D721Med (cell line): ENCODE measurements at places on chromosomes 6 and 20.

DNA sequence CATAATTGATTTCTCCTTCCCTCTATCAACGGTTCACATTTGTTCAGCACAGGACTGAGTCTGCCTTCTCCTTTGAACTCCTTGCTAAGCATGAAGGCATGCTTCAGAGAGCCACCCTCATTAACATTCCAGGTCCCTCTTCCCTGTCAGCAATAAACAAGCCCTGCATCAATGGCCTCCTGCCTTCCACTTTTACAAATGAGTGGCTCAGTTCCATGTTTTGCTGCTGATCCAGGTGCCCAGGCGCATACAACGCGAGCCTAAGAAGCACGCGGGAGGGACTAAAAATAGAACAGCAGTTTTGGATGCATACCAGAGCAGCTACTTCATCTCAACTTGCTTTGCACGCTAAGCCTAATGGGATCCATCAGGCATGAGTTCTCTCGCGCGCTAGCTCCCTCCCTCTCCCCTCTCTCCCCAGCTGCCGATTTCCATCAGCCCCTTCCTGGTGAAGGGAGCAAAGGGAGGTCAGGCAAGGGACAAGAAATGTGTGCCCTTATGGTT is 53.4 kb downstream of the TRAF3IP2 start:
- DNase-seq = no peak

GRCh38 chr6:46243754-46244153 is 73.0 kb upstream of the ENPP5 start:
- DNase-seq = no peak

DNA sequence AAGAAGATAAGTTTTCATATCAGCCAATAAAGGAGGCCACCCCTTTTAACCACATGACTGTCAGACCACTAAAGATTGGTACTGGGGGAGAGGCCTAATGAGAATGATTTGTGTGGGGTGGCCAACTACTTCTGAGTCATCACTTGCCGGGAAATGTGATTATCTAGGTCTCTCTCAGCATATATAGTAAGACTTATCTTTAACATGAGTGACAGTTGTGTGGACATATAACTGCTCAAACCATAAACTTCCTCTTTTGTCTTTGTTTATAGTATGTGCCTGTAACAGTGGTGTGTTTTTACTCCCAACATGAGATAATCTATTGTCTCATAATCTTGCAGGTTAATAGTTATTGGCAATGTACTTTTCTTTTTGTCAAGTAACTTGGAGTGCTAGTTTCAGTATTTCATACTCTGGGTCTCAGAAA is 312.4 kb downstream of the CDKAL1 start:
- DNase-seq = no peak

DNA sequence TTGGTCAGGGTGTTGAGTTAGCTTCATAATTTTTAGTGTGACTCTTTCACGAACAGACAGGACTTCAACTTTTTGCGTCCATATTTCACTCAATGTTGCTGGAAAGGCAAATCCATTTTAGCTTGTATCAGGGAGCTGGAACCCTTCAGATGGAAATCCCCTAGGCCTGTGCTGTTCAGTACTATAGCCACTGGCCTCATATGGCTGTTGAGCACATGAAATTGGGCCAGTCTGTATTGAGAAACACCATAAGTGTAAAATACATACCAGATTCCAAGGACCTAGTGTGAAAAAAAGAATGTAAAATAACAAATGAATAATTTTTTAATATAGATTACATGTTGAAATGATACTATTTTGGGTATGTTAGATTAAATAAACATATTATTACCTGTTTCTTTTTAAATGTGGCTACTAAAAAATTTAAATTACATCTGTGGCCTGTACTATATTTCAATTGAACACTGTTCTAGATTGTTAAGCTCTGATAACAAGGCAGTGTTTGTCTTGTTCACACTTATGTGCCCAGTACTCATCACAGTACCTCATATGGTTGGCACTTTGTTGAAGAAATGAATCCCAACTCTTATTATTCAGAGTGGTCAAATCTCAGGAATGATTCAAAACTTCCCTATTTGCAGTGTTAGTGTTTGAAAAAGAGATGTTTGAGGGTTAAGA is 34.3 kb downstream of the CTNNBL1 start:
- no peak for DNase-seq

GRCh38 chr20:14113416-14113815 is 118.1 kb downstream of the MACROD2 start:
- DNase-seq = no peak

GRCh38 chr6:170086639-170087420 is 204.0 kb downstream of the DLL1 start:
- DNase-seq = no peak

GRCh38 chr20:40966516-40967185 is 62.0 kb upstream of the TOP1 start:
- DNase-seq = no peak

GRCh38 chr20:48984575-48985219 is 61.4 kb upstream of the CSE1L start:
- no peak for DNase-seq

- no peak for DNase-seq
Observed at GRCh38 chr6:98033617-98034016, 750.6 kb upstream of the MMS22L start.

- DNase-seq = no peak
Observed at GRCh38 chr6:123811378-123811777, 7.7 kb downstream of the NKAIN2 start.

DNA sequence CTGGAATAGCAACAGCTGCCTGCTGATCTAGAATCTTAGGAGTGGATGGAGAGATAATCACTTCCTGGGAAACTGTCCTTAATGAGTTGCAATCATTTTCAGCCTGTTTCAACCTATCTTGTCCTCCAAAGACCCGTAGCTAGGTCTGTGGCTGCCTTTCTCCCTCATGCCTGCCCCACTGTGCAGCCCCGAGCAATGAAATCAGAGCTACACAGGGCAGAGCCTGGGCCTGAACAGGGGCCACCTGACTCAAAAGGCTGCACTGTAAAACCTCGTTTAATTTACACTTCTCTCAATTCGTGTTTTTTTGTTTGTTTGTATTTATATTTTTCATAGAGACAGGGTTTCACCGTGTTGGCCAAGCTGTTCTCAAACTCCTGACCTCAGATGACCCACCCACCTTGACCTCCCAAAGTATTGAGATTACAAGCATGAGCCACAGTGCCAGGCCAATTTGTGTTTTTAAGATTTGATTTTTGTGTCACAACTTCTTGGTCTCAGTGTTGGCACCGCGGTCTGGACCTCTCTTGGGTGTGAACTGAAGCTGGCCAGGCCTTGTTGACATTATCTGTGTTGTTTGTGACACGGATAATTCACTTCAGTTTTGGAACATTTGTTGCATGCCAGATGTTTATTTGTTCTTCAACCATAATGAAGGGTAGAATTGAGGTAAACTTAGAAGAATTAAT is 21.5 kb downstream of the GGTLC1 start:
- DNase-seq = no peak

GRCh38 chr20:38873050-38873581 is 53.1 kb upstream of the FAM83D start:
- no peak for DNase-seq

GRCh38 chr6:134176264-134176975 is 124.0 kb upstream of the SLC2A12 start:
- no peak for DNase-seq

GRCh38 chr6:157579467-157580031 is 198.6 kb downstream of the ZDHHC14 start:
- DNase-seq = no peak

DNA sequence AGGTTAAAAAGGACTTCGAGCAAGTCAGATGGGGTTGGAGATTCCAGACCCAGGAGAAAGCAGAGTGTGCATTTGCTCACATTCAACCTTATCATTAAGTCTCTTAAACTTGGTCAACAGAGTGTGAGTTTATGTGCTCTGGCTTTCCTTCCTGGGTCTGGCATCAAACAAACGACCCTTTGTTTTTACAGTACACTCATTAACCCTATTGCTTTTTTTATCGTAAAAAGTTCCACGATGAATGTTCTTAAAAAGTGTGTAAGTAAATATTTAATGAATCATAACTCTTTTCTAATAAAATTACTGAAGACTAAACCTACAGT is 2.5 kb downstream of the FYN start:
- DNase-seq = no peak

DNA sequence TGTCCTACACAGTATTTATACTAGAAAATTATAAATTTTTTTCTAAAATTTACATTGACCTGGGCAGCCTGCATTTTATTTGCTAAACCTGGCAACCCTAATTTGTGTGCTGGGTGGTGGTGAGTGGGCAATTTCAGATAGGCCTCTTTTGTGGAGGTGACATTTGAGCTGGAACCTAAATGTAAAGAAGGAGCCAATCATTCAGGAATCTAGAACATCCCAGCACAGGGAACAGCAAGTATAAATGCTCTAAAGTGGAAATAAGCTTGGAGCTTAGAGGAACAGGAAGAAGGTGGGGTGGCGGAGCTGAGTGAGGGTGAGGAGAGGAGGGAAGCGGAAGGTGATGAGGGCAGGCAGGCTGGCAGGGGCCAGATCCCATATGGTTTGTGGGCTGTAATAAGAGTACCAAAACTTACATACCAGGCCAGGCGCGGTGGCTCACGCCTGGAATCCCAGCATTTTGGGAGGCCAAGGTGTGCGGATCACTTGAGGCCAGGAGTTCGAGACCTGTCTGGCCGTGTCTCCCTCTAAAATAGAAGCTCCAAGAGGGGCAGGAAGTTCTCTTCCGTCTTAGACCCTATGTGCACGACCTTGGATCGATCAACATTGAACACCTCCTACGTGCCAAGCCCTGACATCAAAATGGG is 549 bp upstream of the CSE1L start:
- DNase-seq = no peak

DNA sequence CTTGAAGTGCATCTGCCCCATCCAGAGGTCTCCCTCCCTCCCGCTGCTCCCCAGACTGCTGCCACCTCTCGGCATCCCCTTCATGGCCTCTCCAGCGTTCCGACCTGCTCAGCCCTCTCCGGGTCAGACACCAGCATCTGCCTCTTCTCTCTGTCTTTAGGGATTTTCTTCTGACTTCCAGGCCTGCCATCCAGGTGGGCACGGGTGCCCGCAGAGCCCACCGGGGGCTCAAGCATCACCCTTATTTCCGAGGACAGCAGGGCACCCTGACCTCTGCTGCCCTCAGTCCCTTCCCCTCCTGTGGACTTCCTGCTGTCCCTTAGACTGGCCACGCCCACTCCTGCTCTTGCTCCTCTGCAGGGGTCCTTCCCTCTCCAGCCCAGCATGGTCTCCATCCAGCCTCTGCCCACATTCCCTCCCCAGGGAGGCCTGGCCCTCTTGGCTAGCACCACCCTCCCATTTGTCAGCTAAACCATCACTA is 3.3 kb downstream of the NPEPL1 start:
- no peak for DNase-seq

DNA sequence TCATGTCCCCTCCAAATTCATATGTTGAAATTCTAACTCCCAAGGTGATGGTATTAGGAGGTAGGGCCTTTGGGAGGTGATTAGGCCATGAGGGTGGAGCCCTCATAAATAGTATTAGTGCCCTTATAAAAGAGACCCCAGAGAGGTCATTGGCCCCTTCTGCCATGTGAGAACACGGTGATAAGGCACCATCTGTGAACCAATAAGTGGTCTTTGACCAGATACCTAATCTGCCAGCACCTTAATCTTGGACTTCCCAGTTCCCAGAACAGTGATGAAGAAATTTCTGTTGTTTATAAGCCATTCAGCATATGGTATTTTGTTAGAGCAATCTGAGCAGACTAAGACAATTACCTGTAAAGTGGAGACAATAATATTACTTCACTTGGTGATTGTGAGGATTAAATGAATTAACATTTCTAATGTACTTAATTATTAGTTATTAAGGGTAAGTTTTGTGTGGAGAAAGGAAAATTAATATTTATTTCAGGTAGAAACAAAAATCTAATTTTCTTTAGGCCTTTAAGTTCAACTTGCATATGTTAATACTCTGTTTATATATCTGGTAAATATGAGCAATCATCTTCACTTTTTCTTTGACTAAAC is 7.1 kb downstream of the RNF182 start:
- DNase-seq = no peak

DNA sequence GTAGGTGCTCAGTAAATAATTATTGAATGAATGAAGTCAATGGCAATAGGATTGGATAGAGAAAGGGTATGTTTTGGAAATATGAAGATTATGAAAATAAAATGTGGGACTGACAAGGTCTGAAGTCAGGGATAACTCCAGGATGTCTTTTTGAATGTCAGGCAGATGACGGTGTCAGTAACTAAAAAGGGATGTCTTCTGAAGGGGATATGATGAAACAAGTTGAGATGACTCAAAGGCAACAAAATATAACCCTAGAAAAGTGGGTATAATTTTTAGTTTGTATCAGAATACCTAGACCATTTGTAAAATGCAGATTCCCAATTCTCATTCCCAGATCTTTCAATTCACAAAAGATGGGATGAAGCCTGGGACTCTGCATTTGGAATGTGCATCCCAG is 257.3 kb upstream of the SGK1 start:
- DNase-seq = no peak

DNA sequence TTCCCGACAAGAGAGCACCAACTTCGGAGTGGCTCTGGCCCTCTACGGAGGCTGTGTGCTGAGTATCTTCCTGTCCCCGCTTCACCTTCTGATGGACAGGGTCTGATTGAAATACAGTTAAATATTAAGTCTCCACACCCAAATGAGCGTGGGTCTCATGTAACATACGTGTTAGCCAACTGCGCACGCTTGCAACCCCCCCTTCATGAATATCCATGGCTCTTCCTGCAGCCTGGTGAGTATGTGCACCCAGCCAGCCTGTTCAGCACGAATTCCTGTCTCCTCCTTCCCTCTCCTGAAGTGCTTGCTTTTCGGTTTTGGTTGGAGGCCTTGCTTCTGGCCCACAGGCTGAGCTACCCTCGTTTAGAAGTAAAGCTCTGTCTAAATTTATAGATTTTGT is 102.9 kb upstream of the FRMD1 start:
- DNase-seq = no peak

DNA sequence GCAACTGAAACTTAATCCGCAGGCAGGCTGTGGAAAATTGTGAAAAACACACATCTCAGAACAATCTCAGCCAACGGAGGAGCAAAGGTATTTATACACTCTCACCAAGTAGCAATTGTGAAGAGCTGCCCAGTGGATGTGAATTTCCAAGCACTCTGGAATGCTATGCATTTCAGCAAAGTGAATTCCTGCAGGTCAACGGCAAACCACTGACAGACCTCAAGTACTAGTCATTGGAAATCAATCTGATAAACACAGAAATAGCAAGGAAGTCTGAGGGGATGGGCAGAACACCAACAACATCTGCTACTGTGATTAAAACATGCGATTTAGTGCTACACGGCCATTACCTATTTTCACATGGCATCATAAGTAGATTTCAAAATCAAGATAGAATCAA is 429.1 kb downstream of the HTR1B start:
- no peak for DNase-seq

- DNase-seq = no peak
Observed at GRCh38 chr20:23145281-23145700, 59.2 kb upstream of the CD93 start.
